IMR-90 (cell line): ENCODE measurements at places on chromosomes 7 and 10.
A peak's percentile ranks its signal among the peaks of the same experiment; 100 is the strongest.

GRCh38 chr10:29166713-29167112, 122.2 kb upstream of the LYZL1 start:
- no peak for DNase-seq

DNA sequence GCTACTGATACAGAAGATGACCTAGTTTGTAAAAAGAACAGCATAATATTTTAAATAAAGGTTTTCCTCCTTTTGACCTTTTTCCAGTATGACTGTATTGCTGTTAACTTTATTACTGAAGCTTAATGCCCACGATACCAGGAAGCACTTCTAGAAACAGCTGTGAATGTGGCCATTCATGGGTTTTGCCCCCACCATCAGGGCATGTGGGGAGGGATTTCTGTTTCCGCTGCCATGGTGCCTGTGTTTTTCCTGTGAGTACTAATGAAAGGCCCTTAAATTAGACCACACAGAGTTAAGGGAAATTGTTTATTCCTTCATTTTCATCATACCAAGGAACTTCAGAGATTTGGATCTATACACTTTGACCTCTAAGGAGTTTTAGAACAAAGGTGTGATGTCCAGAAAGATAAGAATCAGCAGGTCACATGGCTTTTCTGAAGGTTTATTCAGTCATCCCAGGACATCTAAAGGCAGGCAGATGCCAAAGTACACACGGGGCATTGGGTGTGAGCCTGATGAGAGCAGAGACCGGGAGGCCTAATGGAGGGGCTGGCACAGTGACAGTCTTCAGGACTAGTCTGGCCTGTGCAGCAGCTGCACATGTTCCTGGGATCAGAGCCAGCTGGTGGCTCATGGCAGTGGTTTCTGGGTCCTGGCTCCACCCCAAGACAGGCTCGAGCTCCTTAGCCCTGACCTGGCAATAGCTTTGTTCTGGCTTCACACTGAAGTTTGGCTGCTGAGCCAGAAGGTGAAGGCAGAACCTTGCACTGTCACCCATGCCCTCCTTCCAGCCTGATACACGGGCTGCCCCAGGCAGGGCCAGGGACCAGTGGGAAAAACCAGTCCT, 190.9 kb downstream of the REEP3 start:
- DNase-seq = peak; percentile 97

- no peak for DNase-seq
Measured at GRCh38 chr10:86878983-86879713, 78.3 kb downstream of the MMRN2 start.

- DNase-seq = peak; percentile 7
Measured at GRCh38 chr7:37311355-37311754, 137.3 kb downstream of the ELMO1 start.

DNA sequence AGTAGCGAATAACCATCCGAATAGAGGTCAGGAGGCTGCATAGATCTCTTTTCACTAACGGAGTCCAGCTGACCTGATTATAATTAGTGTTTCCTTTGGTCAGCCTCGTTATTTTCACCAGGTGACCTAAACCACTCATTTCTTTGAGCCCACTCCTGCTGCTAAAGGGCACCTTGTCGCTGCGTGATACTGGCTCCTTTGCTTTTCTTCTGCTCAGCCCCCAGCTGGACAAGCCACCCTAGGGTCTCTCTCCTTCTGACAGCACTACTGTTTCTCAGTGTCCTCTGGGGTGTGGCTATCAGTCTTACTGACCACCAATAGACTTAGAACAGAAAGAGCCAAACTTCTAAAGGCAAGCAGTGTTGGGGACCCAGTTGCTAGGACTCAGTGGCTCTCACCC, 2.7 kb upstream of the IGFBP3 start:
- DNase-seq = no peak

- DNase-seq = peak; percentile 39
Measured at GRCh38 chr7:129188372-129188891, at the start of gene SMO. SMO (plus strand) TSS chr7:129188633; CDS start chr7:129189152, 519 bp downstream.

- DNase-seq = no peak
Measured at GRCh38 chr7:45889367-45890067, 1.2 kb downstream of the IGFBP1 start.

- no peak for DNase-seq
Measured at GRCh38 chr10:30749385-30749784, 119.8 kb upstream of the LYZL2 start.

GRCh38 chr7:111789870-111790269, 227.6 kb upstream of the IMMP2L start:
- peak; percentile 21 for DNase-seq

- no peak for DNase-seq
Measured at GRCh38 chr10:23927576-23928325, 281.2 kb upstream of the KIAA1217 start.

DNA sequence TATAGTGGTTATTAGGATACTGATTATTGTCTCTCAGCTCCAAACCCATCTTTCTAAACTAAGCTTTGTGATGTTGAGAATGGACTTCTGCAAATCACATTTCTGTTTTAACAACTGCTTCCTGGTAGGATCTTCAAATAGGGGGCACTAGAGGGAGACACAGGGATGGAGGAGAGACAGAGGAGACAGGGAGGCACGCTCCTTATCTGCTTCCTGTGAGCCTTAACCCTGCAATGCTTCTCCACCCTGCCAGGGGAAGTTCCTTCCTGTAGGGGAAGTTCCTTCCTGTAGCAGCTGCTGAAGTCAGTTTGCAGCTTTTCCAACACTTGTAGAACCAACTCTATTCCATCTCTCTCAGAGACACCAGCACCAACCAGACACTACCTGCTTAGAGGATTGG, 847.2 kb downstream of the CCSER2 start:
- no peak for DNase-seq

GRCh38 chr10:75682649-75683557, 251.5 kb downstream of the LRMDA start:
- no peak for DNase-seq

- DNase-seq = no peak
Measured at GRCh38 chr10:131897297-131897899, 3.4 kb upstream of the PPP2R2D start.

DNA sequence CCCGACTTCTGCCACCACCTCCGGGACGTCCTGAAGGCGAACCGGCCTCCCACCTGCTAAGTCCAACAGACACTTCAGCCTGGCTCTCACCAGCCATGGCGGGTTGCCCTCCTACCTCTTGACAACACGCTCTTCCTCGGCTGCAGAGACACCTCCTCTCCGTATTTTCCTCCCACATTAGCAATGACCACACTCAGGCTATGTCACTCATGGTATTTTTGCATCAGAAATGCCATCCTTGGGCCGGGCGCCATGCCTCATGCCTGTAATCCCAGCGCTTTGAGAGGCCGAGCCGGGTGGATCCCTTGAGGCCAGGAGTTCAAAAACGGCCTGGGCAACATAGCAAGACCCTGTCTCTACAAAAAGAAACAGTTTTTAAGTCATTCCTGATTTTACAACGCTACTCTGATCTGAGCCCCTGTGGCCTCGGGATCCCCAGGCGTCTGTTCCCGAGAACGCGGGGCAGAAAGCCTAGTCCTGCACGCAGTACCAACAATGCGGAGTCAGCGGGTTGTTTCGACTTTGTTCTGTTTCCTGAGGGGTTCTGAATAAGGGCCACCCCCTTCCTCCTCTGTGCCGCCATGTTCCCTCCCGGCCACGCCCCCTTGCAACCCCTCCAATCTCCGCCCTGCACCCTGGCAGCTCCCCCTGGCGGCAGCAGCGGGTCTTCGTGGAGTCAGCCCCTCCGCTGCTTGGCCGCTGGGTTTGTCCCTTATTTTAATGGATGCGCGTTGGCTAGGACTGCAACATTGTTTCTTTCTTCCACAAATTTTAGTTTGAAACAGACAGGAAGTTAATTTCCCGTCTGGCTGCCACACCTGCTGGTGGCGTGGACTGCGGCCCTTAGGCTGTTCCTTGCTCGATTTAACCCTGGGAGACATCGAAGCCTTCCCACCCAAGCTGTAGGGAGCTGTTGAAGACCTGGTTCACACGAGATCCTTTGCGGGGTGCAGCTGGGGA, 9.7 kb upstream of the ZFAND2A start:
- DNase-seq = no peak

GRCh38 chr10:1266033-1266802, 210.0 kb downstream of the WDR37 start:
- no peak for DNase-seq

DNA sequence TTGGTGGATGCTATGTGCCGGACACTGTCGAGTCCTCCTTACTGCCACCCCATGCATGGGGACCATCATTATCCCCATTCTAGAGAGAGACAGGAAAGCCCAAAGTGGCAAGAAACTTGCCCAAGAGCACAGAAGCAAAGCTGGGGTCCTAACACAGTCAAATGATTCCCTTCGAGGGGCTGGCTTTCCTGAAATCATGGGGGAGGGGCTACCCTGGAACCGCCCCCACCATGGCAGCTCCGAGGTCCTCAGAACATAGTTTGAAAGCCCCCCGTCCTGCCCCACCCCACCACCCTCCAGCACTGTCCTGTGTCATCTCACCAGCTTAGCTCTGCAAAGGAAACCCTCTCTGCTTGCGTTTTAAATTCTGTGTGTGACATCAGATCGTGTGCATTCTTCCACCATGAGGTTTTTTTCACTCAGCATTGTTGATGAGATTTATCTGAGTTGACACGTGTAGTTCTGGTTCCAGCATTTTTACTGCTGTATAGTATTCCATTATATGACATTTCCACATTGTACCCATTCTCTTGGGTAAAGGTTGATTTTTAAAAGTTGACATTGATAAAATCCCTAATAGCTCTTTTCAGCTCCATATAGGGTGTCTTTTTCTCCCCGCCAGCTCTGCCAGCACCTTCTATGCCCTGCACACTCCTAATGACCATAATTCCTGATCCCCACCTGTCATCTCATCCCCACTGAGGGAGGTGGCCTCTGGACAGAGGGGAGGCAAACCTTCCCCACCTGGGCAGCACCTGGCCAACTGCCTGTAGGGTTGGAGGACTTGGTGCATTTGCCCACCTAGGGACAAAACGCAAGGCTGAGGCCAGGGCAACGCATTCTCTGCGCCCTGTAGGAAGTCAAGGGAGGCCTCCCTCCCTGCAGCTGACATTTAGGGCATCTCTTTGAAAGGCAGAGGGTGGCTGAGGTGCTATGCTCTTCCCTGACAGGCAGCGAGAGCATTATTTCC, 100.2 kb upstream of the GPR26 start:
- no peak for DNase-seq

- DNase-seq = no peak
Measured at GRCh38 chr7:99645590-99645989, 28.8 kb downstream of the ZSCAN25 start.

DNA sequence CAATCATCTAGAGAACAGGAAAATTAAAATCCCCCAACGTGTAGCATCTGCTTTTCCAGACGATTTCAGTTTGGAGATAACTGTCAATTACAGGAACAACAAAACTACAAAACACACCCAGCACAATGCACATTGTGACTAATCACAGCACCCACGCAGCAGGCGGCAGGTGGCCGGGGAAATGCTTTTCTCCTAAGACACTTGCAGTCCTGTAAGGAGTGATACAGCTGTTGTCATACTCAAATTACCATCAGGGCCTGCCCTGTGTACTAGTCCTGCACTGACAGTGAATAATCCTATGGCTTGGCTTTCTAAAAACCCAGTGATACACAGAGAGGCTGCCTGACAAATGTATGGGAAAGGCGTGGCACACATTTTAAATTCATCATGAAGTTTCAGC, 37.8 kb downstream of the COBL start:
- no peak for DNase-seq

DNA sequence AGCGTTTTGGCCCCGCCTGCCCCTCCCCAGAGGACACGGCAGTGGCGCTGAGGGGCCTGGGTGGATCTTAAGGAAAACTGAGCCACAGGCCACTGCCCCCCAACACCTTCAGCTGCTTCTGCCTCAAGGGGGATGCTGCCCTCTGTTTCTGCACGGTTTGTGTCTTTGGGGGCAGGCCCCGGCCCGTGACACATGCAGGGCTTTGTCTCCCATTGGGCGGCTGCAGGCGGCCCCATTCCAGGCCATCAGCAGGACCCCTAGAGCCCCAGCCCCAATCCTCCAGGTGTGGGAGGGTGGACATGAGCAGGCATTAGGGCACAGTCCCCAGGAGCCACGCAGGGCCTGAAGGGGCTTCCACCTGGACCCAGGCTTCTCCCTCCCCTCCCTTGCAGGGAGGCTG, 25.3 kb upstream of the PPP2R2D start:
- DNase-seq = no peak

GRCh38 chr10:70222340-70222794, 10.9 kb downstream of the PPA1 start:
- DNase-seq = peak; percentile 35

DNA sequence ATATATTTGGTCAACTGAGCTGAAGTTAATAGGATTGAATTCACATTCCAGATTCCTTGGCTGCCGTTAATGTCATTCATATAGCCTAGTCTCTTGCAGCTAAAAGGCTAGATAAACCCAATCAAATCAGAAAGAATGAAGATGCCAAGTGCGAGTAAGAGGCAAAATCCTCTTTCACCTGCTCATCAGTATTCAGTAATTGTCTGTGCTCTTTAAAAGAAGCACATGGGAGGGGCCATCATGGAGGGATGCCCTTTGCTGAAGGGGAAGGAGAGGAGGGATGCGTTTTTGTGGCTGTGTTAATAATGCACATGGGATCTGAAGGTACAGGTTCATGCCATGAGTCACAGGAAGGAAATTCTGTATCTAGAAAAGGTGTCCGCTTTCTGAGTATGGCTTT, 232.2 kb downstream of the TMEM178B start:
- DNase-seq = no peak

DNA sequence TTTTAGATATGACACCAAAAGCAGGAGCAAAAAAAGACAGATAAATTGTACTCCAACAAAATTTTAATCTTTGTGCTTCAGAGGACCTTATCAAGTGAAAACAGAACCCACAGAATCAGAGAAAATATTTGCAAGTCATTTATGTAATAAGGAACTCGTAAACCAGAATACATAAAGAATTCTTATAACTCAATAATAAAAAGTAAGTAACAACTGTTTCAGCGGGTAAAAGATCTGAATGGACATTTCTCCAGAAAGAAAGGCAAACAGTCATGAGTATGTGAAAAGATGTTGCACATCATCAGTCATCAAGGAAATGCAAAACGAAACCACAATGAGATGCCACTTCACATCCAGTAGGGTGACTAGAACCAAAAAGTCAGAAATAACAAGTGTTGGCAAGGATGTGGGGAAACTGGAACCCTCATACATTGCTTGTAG, 167.7 kb upstream of the KCTD7 start:
- DNase-seq = no peak

- DNase-seq = peak; percentile 97
Measured at GRCh38 chr7:74272305-74273038, 16.7 kb upstream of the CLIP2 start.

DNA sequence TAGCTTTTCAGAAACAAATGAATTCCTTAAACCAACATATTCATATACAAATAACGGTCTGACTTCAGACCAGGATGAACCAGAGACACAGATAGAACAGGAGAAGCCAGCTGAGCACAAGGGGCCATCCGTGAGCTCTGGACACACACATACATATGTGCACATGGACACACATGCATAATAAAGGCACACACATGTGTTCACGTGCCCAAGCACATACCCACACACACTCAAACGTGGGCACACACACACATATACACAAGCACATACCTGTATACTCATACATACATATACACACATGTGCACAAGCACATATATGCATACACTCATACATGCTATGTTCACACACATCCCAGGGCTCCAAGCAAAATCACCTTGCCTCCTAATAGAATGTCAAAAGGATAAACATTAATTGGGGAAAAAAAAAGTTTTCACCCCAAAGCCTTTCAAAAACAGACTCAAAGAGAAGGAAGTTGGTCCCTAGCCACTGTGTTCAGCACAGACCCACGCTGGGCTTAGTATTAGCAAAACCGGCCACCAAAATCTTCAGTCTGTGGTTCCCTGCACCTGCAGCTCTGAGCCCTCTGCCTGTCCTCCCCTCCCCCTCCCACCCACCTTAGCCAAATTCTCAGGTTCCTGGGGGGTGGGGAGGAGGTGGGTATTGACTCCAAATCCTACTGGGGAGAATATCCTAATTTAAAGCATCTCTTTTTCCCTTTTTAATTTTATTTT, 100.4 kb upstream of the MACROH2A2 start:
- no peak for DNase-seq
